ENCODE measurements at places on chromosomes 4 and X.

DNA sequence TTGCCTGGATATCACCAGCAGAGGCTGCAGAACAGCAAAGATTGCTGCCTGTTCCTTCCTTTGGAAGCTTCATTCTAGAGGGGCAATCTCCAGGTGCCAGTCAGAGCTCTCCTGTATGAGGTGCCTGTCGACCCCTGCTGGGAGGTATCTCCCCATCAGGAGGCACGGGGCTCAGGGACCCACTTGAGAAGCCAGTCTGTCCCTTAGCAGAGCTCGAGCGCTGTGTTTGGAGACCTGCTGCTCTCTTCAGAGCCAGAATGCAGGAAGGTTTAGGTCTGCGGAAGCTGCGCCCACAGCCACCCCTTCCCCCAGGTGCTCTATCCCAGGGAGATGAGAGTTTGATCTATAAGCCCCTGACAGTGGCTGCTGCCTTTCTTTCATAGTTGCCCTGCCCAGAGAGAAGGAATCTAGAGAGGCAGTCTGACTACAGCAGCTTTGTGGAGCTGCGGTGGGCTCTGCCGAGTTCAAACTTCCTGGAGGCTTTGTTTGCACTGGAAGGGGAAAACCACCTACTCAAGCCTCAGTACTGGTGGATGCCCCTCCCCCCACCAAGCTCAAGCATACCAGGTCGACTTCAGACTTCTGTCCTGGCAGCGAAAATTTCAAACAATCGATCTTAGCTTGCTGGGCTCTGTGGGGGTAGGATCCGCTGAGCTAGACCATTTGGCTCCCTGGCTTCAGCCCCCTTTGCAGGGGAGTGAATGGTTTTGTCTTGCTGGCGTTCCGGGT lies 57.9 kb downstream of the DKK2 start:
- no peak for DNase-seq

GRCh38 chr4:132838244-132838643 lies 310.9 kb upstream of the PCDH10 start:
- no peak for DNase-seq

DNA sequence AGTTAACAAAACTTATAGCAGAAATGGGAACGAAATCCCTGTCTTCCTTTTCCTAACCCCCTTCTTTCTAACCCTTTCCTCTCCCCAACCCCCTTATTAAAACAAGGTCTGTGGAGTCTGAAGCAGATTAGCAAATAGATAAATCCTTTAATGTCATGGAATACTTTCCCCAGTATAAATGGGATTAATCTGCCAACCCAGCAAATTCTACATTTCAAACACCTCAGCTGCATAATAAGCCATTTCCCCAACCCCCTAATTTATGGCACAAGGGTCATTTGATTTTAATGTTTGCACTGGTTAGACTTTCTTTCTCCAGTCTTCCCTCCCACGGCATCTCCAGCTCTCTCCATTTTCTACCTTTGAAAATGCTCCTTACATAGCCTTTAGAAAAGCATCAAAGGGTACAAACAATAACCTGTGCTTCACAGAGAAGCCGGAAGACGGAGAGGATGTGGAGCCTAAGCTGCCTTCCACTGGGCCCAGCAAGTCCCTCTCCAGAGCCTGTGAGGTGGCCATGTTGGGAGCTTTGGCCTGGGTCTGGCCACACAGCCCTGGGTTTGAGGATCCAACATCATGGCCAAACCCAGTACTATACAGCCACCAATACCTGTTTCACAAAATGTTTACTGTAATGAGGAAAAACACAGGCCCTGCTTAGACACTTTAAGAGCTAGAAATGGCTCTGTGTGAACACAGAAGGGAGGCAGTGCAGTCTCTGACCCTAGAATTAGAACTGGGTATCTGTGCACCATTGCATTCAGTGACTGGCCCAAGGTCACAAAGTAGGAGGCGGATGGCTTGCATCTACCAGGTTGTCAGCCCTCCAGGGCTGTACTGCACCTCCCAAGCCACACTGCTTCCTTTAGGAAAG lies 56.9 kb upstream of the SPRY1 start:
- no peak for DNase-seq

DNA sequence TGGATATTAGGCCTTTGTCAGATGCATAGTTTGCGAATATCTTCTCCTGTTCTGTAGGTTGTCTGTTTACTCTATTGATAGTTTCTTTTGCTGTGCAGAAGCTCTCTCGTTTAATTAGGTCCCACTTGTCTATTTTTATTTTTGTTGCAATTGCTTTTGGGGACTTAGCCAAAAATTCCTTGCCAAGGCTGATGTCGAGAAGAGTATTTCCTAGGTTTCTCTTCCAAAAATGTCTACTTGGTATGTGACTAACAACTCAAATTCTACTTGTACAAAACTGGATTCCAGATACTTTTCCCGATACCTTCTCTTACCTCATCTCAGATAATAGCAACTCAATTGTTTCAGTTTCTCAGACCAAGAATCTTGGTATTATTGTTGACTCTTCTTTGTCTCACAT lies 142.4 kb upstream of the GLRA2 start:
- DNase-seq = no peak

DNA sequence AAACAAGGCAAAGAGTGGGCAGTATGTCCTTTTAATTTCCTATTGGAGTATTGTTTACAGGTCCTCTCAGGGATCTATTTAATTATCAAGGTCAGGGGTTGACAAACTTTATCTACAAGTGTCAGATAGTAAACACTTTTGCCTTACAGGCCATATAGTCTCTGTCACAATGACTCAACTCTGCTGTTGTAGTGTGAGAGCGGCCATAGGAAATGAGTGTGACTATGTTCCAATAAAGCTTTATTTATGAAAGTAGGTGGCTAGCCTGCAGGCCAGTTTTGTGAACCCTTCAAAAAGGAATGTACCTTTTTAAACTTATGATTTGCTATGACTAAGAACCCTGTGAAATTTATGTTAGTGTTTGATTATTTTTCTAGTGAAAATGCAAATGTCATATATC lies 156.1 kb downstream of the GPAT3 start:
- DNase-seq = no peak

DNA sequence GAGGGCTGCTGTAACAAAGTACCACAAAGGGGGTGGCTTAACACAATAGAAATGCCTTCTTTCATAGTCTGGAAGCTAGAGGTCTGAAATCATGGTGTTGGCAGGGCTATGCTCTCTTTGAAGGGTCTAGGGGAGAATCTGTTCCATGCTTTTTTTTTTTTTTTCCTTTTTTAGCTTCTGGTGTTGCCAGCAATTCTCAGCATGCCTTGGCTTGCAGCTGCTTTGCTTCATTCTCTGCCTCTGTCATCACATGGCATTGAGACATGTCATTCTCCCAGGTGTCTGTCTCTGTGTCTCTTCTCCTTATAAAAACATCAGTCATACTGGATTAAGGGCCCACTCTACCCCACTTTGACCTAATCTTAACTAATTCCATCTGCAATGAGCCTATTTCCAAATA lies 78.6 kb upstream of the BOD1L1 start:
- DNase-seq = no peak

- no peak for DNase-seq
These were observed 31.0 kb upstream of the HTRA3 start for GRCh38 chr4:8238515-8239053.

DNA sequence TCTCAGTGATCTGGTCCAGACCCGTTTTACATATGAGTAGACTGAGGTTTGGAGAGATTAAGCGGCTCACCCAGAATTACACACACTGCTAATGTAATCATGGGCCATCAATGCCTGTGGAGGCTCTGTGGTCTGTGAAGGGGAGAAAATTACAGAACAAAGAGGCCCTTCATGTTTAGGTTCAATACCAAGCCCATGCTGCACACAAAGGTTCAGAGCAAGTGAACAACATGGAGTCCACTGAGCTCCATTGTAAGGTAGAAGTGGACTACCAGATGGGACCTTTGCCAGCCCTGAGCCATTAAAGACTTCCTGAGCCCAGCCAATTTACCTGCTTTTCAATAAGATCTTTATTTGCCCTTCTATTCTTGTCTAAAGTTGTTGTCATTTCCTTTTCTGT lies 109.8 kb downstream of the LUZP4 start:
- DNase-seq = no peak

- no peak for DNase-seq
These were observed 46.9 kb upstream of the SLC25A4 start for GRCh38 chr4:185096032-185096653.

- DNase-seq = no peak
These were observed 343.7 kb downstream of the PDHA2 start for GRCh38 chr4:96183611-96184010.

- no peak for DNase-seq
These were observed 72.4 kb downstream of the ANKRD50 start for GRCh38 chr4:124640022-124640730.

DNA sequence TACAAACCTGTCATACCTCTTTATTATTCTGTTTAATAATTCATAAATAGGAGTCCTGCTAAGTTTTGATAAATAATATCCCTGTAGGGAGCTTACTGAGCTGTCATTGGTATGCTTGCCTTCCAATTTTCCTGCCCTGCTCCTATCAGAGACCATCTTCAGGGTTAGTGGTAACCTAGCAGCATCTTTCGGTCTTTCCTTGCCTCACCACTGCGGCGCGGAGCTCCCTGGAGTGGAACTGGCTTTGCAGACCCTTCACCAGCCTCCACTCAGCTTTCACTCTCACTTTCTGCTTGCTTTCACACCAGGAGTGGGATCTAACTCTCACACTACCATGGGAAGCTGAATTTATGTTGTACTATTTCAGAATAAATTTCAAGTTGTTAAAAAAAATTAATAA lies 481.7 kb upstream of the ATOH1 start:
- DNase-seq = no peak

DNA sequence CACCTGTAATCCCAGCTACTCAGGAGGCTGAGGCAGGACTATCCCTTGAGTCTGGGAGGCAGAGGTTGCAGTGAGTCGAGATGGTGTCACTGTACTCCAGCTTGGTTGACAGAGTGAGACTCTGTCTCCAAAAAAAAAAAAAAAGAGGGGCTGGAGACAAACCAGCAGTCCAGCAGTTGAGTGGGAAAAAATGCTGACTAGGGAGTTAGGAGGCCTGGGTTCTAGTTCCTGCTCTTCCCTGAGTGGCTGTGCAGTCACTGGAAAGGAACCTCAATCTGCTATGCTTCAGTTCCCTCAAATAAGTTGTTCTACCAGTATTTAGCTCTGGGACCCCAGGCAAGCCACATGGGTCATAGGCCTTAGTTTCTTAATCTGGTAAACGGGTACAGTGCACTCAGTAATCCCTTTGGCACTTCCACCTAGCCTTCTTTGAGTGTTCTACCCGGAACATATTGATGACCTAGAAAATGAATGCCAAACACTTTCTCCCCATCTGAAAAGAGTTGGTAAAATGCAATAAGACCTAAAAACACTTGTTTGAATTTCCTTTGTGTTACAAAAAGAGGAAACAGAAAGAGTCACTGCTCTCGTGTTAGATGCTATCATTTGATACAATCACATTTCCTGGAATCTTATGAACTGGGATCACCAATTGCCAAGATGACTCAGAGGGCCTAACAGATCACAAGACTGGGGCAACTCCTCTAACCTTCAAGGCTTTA lies 99.3 kb upstream of the EGFL6 start:
- DNase-seq = no peak

GRCh38 chrX:136130931-136131833 lies 16.2 kb upstream of the FHL1 start:
- DNase-seq = no peak

DNA sequence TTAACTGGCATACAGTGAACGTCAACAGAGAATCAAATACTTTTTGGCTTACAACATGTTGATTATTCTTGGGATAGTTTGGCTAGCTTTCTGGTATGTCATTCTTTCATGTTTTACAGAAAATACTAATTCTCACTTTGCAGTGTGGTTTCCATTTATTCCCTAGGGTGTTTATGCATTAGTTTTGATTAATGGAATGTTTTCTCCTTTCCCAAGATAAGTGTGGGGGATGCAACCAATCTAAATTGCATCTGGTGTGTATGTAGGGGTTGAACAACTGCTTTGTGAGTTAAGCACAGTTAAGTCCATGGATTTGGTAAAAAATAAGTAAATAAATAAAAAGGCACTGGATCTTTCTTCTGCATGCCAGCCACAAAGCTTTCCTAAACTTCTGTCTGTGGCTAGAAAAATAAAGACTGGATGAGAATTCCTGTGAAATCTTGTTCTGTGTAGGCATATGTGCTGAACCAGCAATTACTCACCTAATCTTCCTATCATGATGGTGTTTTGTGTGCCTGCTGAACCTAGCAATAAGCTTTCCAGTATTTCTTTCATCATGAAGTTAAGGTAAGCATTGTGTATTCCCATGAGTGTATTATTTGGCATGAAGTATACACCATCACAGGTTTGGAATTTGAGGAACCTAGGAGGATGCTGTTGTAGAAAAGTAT lies 50.6 kb upstream of the TENM3 start:
- no peak for DNase-seq

DNA sequence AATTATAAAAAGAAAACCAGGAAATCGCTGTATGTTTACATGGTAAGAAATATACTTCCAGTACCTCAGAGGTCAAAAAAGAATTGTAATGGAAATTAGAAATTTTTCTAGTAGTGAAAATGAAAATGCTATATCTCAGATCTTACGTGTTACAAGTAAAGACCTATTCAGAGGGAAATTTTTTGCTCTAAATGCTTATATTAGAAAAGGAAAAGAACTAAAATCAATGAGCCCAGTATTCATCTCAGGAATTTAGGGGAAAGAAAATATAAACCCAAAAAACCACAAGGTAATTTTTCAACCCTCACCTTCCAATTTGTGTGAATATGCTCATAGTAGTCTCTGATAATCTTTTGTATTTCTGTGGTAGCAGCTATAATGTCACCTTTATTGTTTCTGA lies 145.6 kb downstream of the RAP1GDS1 start:
- DNase-seq = no peak

GRCh38 chrX:154317391-154317995 lies 21.9 kb downstream of the TKTL1 start:
- DNase-seq = no peak

DNA sequence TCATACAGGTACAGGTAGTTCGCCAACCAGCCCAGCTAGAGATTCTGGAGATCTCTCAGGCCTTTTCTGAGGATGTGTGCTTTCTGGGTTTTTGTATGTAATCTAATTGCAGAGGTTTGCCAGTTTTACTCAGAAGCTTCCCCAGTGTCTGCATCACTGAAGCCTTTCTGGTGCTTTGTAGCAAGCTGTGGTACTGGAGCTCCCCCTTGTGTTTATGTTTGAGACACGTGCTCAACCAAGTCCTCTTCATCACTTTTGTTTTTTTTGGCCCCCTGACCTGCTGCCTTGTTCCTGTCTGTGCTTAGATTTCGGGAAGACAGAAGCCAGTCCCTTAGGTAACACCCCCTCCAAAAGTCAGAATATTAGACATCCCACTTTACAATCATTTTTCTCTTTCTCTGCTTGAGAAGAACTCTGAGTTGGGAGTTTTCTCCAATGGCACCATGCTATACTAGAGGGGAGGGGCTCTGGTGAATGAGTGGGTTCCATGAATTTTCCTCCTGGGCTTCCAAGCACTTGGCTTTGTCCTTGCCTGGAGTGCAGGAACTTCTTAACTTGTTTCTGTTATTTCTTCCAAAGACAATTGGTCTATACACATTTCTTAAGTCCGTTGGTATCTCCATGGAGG lies 128.4 kb upstream of the TBC1D9 start:
- DNase-seq = peak; percentile 1

DNA sequence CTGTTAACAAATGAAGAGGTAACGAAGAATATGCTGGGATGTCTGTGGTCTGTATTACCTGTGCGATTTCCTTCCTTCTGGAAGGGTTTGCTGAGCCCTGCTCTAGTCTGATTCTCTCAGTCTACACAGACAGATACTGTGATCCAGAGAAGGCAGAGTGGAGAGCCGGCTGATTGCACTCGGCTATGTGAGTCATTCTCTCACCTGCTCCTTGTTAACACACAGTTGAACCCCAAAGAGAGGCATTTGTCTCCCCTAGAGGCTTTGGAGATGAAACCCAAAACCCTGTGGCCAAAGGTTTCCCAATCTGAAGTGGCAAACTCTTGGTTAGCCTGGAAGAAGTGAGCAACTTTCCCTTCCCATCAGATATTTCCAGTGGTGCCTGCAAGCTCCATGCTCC lies 78.1 kb upstream of the GPC4 start:
- DNase-seq = no peak
